ENCODE measurements at places on chromosomes 13 and 19.
A peak's percentile ranks its signal among the peaks of the same experiment; 100 is the strongest.

DNA sequence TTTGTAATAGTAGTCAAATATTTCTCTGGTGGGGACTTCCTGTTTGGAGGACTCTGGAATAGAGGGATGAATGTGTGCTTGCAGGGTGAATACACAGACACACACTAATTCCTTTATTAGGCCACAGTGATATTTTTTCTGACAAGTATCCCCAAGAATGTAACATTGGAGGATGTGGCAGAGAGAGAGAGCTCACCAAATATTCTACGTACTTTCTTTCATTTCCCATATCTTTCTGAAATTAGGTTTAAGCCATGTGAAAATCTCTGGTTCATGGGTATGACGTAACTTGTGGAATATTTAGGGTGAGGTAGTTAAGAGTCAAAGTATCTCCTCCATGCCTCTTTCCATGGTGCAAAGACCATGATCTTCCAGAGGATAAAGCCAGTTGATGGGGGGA, 463.4 kb downstream of the DIAPH3 start:
- DNase-seq: no peak

DNA sequence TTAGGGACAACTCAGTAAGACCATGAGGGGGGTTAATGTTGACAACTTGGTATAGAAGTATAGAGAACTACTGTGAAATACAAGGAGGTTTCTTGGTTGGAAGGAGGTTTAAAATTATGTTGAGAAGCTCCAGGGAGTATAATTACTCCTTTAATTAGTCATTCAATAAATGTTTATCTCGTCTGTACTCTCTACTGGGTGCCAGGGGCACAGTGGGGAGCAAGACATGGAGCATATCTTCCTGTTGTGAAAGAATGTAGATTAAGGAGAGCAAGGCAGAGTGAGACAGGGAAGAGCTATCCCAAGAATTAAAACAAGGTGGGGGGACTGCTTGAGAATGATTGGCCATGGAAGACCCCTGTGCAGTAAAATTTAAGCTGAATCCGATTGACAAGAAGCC, 33.7 kb upstream of the TDRD3 start:
- DNase-seq: no peak

GRCh38 chr19:13128583-13128982, 10.5 kb downstream of the NACC1 start:
- DNase-seq: no peak

DNA sequence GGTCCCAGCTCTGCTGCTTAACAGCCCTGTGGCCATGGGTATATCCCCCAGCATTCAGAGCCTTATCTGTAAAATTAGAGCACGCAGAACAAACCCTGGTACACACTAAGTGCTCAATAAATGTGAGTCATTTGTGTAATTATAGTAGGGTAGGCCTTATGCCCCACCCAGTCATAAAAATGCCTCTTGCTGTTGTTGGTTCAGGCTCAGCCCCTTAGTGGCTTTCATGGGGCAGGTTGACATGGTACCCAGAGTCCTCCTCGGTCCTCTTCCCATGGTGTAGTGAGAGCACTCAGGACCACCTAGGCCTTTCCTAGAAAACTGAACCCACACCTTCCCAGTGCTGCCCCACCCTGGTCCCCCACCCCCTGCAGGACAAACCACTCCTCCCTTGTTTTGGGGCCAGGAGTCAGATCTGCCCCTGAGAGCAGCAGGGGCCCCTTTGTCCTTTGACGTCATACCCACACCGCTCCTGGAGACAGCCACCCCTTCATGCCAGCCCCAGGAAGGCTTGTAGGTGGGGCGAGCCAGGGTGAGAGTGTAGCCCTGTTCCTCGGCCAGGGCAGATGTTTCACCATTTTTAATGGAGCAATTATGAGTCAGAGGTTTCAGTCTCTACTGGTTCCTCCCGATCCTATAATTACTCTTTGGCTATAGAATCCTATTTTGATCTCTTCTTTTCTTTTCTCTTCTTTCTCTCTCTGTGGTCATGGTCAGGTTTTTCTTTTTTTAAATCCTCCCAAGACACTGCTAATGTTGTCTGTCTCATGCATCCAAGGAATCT, 36.8 kb downstream of the ACTN4 start:
- DNase-seq: peak; percentile 79
